ENCODE measurements at places on chromosomes 13 and 19.

DNA sequence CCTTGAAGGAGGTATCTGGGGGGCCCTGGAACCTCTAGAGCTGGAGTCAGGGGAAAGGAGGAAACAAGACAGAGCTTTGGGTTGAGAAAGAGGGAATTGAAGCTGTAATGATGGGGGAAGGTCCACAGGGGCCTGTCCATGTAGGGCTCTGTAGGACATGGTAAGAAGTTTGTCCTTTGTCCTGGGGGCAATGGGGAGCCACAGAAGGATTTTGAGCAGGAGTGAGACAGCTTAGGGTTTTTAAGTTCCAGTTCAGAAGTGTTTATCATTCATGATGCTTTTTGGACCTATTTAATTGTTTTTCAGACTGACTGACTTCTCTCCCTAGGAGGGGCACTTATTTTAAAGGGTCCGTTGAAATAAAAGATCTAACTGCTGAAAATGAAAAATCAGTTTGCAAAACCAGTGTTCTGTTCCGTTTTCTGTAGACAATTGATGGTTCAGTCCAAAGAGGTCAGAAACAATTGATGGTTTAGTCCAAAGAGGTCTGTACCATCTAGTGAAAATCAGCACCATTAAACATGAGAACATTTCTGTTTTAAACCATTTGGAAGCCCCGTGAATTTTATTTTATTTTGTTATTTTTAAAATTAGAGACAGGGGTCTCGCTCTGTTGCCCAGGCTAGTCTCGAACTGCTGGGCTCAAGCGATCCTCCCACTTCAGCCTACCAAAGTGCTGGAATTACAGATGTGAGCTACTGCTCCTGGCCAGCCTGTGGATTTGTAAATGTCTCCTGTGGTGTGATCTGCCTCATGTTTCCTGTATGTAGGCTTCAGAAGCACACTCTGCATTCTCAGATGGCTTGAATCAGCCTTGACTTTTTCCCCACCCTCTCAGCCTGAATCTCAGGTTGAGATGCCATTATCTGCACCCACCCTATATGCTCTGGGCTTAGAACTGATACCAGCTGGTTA is 8.4 kb downstream of the PLD3 start:
- no peak for DNase-seq

DNA sequence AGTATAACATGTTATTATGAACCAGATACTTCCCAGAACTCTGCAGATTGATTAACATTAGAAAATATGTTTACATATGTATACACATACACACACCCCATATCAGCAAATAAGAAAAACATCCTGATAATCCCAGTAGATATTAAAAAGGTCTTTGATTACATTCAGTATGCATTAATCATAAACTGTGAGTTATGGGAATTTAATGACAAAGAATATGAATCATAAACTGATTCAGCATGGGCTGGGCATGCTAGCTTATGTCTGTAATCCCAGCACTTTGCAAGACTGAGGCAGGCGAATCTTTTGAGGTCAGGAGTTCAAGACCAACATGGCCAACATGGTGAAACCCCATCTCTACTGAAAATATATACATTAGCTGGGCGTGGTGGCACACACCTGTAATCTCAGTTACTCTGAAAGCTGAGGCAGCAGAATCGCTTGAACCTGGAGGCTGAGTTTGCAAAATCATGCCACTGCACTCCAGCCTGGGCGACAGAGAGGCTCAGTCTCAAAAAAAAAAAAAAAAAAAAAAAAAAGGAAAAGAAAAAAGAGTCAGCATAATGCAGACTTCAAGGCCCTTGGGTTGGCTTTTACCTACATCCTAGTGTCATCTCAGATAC is 581.9 kb upstream of the PRR20A start:
- DNase-seq, result no peak

DNA sequence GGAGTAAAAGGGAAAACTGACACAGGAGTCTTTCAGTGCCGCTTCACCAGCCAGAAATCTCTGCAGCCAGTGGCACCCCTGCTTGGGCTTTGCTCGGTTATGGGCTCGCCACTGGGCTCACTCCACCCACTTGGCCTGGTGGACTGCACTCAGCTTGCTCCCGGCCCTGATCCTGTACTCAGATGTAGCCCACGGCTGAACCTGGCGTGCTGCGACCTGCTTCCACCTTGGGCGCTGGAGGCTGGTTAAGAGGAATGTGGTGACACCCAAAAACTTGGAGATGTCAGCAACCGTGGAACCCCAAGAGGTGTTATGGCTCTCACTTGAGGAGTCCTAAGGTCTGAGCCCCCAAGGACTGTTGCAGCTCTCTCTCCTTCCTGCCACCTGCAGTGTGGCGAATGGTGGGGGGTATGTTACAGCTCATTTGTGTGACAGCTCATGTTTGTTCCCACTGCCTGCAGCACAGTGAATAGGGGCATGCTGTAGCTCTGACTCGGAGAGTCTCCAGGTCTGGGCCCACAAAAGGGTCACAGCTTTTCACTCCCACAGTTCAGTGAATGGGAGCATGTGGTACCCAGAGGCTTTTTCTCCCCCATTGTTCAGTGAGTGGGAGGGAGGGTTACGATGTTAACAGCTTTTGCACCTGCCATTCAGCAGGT is 1124.5 kb upstream of the ATXN8OS start:
- DNase-seq, result no peak

DNA sequence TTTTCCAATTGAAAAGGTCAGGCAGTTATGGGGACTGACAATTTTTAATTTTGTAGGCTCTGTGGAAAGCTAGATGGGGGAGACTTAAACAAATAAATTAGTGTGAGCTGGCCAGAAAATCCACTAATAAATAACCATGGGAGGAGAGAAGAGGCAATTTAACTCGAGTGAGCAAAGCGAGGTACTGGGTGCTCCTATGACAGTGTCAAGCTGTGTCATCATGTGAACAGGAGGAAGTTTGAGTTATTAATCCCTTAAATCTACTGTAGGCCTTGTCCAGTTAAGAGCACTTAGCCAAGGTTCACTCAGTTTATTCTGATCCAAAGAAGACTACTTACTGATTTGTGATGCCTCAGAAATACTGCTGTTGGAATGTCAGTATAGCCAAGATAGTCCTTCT is 122.8 kb downstream of the OXGR1 start:
- DNase-seq, result no peak

GRCh38 chr13:33868343-33868994 is 50.5 kb downstream of the RFC3 start:
- DNase-seq, result no peak

GRCh38 chr19:33211794-33212435 is 13.7 kb downstream of the SLC7A10 start:
- no peak for DNase-seq

DNA sequence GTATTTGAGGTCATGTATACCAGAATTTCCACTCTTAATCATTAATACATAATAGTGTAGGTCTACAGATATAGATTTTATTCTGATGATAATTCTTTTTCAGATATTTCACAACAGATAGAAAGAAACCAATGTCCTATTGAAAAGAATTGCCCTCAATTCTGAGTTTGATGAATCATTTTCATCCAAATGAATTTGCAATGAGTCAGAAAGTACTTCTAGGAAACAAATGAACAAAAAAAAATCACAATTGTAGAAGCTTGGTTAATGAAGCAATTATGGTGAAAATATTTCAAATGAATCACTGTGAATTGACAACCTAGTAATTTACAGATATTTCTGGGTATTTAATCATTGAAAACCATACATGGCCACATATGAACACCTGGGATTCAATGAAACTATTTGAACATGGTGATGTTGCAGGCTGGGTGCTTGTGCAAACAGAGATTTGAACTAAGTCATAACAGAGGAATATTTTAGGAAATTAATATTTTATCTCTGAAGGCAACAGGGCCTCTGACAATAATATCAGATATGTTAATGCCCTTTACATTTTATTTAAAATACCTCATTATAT is 360.9 kb downstream of the SLITRK5 start:
- DNase-seq, result no peak

DNA sequence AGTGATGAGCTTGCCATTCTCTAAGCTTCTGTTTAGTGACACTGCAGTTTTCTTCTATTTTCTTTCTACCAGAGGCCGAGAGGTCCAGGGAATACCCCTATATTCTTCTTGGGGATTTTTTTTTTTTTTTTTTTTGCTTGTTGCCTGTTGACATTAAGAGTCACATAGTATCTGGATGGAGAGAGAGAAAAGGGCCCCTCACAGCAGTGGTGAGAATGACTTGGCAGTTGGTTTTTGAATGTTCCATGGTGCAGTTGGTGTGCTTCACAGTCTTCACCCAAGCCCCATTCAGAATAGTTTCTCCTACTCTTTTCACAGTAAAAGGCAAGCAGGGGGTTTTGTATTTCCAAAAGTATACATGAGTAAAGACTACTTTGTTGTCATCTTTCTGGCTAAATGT is 577.9 kb downstream of the LMO7 start:
- no peak for DNase-seq

- DNase-seq, result no peak
Measured at GRCh38 chr13:34617473-34618083, 324.5 kb upstream of the NBEA start.

- DNase-seq, result peak; percentile 93
Measured at GRCh38 chr19:6110360-6110977, at the start of gene RFX2. RFX2 (minus strand) TSS chr19:6110500; CDS start chr19:6047496, 63,004 bp downstream.

- no peak for DNase-seq
Measured at GRCh38 chr19:38107129-38107528, 116.9 kb downstream of the DPF1 start.

- no peak for DNase-seq
Measured at GRCh38 chr13:90070362-90070761, 1277.1 kb upstream of the MIR17HG start.

DNA sequence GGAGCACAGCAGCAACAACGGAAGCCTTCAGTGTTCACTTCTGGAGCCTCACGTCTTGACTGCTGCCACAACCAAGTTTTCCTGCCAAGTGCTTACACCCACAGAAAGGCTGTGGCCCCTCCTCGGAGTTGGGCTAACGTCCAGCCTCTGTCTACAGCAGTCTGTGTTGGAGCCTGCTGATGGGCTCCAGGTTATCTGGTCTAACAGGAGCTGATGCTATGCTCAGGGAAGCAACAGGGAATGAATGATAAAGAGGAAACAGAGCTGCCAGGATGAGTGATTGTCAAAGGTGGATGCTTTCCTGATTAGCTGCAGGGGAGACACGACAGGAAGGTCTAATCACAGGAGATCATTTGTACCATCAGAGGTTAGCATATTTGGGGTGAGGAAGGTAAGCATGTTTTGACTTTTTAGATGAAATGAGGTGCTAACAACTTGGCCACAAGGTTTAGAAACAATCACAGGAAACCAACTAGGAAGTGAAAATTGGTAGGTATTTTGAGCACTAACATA is 53.8 kb upstream of the RCBTB2 start:
- no peak for DNase-seq

DNA sequence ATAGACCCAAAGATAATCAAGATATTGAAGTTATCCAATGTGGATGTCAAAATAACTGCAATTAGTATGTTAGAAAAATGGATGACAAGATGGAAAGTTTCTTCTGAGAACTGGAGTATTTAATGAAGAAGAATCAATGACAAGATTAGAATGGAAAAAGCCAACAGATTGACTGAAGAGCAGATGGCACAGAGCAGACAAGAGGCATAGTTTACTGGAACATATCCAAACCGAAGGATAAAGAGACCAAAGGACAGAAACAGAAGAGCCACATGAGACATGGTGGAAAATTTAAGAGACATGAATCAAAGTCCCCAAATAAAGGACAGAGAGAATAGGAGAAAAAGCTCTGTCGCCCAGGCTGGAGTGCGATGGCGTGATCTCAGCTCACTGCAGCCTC is 89.6 kb upstream of the RXFP2 start:
- no peak for DNase-seq

DNA sequence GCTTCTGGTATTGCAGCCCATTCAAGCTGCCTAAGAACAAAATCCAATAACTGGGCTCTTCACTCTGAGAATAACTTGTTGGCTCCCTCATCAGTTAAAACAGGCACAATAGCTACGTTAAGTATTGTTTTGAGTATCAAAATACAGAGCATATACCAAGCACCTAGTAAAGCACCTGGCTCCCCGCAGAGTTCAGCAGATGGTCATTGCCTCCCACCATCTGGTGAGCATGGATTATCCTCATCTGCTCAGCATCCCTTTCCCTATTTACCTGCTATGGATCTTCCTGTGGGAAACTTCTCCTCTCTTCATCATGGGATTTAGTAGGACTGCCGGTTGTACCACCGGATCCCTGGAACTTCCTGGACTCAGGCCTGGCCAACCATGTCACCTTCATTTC is 199.2 kb upstream of the MAB21L1 start:
- DNase-seq, result no peak

DNA sequence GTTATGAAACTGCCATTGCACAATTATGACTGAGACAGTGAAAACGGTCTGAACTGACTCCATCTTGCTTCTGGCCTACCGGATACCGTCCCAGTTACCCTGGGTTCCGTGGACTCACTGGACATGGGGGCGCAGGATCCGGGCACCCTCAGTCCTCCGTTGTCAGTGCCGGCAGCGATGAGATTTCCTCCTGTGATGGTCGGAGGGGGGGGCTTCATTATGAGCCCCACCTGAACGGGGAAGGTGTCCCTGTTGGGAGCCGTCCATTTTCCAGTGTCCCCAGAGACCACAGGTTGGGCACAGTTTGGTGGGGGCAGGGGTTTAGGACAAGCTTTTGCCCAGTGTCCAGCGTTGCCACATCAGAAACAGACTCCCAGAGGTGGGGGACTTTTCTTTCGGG is 23.4 kb downstream of the TMEM255B start:
- no peak for DNase-seq

DNA sequence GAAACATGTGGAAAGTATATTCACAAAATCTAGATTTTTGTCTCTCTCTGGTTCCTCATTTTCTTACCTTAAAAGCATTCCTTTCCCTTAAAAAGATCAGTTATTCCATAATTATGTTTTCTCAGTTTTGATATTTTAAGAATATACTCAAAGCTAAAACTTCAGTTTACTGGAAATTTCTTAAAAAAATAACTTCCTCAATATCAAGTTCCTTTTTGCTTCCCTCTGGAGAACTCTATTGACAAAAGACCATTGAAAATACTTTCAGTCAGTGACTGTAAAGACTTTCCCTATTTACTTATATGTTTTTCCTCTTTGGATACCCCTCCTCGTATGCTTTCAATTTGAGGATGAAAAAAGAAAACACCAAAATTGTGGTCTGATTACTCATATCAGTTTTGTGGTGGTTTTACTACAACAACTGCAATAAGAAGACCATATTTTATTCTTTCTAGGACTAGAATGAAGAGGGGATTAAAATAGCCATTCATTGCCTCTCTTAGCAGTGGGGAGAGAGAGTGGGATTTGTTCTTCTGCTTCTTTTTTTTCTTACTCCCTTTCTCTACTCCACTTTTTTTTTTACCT is 113.2 kb downstream of the ESD start:
- DNase-seq, result no peak

- DNase-seq, result no peak
Measured at GRCh38 chr13:40508767-40509342, 157.6 kb downstream of the FOXO1 start.

GRCh38 chr13:37288057-37288720 is 182.7 kb upstream of the CSNK1A1L start:
- DNase-seq, result no peak

- DNase-seq, result no peak
Measured at GRCh38 chr13:102466610-102467190, 64.9 kb upstream of the FGF14 start.

All from NCI-H187 (cell line).